Esophagus squamous epithelium (tissue), 5 donors: ENCODE measurements at places on chromosomes 7 and 10.

DNA sequence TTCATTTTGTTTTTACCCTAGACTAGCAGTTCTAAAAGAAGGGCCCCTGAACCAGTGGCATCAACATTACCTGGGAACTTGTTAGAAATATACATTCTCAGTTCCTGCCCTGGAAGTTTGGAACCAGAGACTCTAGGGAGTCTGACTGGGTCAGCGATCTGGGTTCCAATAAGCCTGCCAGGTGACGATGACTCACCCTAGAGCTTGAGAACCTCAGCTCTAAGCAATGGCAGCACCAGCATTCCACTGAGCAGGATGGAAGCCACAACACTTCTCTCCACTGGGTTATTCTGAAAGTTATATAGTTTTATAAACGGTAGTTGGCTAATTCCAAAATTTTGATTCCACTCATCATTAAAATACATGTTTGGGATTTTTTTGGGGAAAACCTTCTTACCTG is 97.0 kb upstream of the AMPH start:
- DNase-seq, result no peak

- no peak for DNase-seq
These were observed 149.3 kb upstream of the SHH start for GRCh38 chr7:155961241-155962190.

GRCh38 chr7:21690705-21691104 is 147.9 kb downstream of the DNAH11 start:
- no peak for DNase-seq

DNA sequence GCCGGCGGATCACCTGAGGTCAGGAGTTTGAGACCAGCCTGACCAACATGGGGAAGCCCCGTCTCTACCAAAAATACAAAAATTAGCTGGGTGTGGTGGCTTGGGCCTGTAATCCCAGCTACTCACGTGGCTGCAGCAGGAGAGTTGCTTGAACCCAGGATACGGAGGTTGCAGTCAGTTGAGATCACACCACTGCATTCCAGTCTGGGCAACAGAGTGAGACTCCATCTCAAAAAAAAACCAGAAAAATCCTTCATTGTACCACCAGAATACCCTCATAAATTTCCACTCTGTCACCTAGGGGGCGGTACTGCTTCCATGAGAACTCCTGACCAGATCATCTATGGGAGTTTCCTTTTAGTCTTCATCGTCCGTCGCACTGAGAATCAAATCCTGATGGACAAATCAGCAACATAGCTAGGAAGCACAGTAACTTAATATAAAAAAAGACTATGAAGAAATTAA is 225.8 kb upstream of the KLF14 start:
- DNase-seq, result no peak

GRCh38 chr7:18210377-18210776 is 182.7 kb upstream of the PRPS1L1 start:
- no peak for DNase-seq

GRCh38 chr10:126551202-126551601 is 119.3 kb downstream of the C10orf90 start:
- no peak for DNase-seq

DNA sequence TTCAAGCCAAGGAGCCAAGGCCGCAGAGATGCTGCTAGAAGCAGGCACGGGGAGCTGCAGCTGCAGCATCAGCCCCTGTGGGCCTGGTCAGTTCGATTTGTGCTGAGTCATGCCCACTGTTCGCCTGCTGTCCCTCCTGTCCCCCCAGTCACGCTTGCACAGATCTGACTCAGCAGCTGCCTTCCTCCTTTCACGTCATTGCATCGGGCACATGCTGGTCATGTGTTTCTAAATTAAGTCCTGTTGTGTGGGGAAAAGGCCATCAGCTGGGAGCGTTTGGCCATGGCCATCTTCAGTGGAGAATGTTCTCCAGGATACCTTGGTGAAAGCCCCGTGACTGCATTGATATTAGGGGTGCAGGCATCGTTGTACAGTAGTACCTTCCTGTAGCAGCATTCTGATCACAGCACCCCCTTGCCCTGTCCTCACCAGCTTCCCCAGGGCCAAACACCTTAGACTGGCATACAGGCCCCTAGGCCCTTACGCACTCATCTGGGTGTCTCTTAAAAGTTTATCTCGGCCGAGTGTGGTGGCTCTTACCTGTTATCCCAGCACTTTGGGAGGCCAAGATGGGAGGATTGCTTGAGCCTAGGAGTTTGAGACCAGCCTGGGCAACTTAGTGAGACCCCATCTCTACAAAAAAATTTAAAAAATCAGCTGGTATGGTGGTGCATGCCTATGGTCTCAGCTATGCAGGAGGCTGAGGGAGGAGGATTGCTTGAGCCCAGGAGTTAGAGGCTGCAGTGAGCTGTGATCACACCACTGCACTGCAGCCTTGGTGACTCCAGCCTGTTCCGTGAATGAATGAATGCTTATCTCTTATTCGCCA is 23.2 kb downstream of the POR start:
- no peak for DNase-seq

GRCh38 chr7:155256761-155257481 is 40.8 kb upstream of the INSIG1 start:
- no peak for DNase-seq

- no peak for DNase-seq
These were observed 37.3 kb downstream of the KIF20B start for GRCh38 chr10:89738551-89739209.

GRCh38 chr10:30018496-30018895 is 40.9 kb downstream of the JCAD start:
- no peak for DNase-seq

DNA sequence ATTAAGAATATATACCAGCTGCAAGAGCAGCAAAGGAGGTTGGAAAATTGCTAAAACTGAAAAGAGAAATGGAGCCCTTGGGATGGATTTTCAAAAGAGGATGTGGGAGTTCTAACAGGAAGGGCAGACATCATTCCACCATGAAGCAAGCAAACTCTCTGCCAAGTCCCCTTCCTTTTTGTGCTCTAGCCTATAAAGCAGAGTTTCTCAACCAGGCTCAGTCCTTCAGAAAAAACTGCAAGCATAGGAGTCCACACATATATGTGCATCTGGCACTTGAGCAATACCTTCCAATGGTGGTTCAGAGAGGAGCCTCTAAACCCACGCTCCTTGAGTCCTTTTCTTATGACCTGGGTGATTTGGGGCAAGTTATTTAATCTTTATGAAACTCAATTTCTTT is 98.6 kb upstream of the MKX start:
- DNase-seq, result no peak

DNA sequence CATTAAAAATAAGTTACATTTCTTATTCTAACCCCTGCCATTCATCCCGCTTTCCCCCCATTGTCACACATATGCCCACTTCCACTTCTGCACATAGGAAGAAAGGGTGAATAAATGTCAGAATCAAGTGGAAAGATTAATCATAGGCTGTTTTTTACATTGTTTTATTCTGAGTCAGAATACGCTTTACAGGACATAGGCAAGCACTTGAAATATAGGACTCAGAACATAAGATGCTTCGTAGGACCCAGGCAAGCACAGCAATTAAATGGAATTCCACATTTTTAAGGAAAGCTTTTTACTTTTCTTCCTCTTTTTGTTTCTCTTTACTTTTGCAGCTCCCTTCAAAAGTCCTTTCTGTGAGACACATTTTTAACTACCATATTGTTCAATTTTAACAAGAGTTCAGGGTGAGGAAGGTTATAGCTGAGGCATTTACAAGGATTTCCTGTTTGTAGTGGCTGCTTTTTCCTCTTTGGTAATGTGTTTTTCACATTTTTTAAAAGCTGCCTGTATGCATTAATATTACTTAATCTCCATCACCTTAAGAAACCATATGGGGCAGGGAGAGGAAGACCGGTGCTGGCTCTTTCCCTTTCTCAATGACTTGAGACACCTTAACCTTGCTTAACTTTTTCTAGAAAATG is 130.0 kb downstream of the TES start:
- DNase-seq, result no peak

- no peak for DNase-seq
These were observed at the start of gene EVX1 for GRCh38 chr7:27242555-27243339. Gene EVX1 (plus strand): TSS chr7:27242802. CDS start chr7:27243031, 229 bp downstream.

DNA sequence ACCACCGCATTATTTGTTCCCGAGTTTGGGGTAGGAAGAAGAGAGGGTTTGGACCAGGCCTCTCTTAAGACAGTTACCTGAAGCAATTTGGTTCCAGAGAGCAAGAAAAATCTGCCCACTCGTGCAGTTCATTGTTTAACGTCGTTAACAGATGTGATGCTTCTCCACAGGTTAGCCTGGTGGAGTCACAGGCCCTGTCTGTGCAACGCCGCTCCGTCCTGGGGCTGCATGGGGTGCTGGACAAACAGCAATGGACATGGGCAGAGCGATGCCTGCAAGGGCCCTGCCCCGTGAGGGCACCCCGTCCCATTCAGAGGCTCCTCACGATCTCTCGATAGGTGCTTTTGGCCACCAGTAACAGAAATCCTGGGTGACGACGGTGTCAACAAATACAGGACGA is 9.7 kb downstream of the FOXL3 start:
- DNase-seq, result no peak

DNA sequence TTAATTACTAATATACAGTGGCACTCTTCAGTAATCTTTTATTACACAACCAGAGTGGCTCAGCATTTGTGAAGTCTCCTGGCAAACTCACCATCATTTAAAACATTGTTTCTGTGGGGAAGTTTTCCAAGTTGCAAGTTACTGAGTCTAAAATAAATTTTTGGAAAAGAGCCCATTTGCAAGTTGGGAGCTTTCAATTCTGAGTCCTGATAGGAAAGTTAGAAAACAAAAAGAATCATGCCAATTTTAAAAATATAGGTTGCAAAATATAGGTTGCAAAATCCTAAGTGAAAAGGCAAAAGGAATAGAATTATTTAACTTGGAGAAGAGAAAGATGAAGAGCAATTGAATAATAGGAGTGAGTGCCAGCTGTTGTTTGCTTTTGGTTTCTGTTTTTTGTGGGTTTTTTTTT is 378.8 kb upstream of the C7orf33 start:
- no peak for DNase-seq

- DNase-seq, result no peak
These were observed 44.8 kb upstream of the ORC5 start for GRCh38 chr7:104252409-104253134.

GRCh38 chr7:137418841-137419240 is 75.3 kb upstream of the PTN start:
- DNase-seq, result no peak

- no peak for DNase-seq
These were observed 98.3 kb upstream of the TCF7L2 start for GRCh38 chr10:112851588-112852211.

DNA sequence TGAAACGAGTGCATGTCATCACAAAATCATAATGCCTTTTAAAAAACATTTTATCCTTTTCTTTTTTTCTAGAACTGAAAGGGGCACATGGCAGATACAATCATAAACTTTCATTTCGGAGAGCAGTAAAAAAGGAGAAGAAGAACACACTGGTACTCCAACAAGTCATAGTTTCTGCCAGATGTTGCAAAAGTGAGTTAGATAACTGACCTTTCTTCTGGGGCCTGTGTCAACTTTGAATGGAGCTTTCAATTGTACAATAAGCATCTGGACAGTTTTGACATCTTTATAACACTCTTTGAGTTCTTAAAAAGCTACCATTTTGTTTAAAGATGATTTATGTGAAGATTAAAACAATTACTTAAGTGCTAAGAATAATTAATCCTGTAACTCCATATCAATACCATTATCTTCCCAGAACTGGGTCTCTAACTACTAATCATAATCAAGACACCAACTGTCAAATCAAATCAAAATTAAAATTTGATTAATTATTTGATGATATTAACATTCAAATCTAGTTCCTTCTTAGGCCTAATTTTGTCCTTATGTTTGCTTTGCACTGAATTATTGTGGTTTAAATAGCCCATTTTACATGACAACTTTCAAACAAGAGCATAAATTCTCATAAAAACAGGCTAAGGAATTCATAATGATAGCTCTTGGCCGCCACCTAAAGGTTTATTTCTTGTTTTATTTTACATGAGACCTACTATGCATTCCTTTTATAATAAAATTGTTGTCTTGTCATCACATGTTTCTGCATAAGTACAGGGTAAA is 19.5 kb upstream of the ITGB8 start:
- no peak for DNase-seq

DNA sequence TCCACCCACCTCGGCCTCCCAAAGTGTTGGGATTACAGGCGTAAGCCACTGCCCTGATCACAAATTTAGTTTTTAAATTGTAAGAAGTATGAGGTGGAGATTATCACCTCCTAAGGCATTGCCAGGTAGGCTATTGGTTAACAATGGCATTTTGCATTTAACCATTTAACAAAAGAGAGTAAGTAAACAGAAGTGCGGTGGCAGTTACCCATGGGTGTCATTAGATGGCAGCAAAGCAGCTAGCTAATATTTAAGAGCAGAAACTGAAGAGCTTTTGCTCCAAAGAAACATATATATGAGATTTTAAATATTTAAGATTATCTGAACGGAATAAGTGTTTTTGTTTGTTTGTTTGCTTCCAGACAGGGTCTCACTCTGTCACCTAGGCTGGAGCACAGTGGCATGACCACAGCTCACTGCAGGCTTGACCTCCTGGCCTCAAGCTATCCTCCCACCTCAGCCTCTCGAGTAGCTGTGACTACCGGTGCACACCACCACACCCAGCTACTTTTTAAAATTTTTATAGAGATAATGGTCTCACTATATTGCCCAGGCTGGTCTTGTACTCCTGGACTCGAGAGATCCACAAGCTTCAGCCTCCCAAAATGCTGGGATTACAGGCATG is 325.5 kb upstream of the C7orf33 start:
- no peak for DNase-seq

DNA sequence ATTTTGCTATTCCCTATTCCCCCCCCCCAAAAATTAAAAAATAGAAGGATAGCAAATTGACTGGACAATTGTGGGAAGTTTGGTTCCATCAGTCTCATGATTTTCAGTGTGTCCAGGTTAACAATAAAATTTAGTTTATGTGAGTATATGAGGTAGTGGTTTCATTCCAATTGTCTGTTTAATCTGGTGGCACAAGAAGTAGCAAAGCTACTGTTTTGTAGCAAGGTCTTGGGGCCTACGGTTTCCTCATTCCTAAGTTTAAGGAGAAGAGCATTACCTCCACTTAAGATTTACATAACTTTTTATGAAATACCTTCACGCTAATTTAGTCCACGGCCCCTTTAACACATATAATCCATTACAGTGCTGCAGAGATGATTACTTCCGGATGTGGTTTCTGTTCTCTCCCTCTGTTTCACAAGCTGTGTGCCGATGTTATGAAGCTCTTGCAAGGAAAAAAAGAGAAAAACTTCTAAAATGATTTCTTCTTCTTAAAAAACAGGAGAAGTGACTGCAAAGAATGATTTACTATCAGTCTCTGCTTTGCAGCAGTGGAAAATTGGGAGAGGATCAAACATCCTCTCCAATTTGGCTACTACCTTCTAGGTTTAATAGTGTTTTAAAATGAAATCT is 32.7 kb upstream of the NPVF start:
- no peak for DNase-seq

GRCh38 chr10:59582058-59582457 is 127.6 kb downstream of the SLC16A9 start:
- no peak for DNase-seq

DNA sequence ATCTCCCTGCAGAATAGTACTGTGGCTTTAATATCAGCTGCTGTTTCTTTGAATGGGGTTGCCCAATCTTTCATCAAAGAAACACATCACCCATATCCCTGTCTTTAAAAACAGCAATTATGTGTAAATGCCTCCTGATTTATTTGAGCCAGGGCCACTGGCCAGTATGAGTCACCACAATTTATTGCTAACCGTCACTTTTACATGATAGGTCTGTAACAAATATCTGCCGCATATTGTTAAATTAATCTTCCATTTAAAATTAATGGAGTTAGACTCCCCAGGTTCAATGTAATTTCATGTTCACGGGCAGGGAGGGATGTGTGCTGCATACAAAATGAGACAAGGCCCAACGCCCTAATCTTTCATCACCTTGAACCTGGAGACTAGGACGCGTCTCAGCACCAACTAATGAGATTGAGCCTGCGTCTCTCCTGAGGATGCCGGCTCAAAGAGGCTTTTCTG is 673.4 kb downstream of the AUTS2 start:
- DNase-seq, result no peak
